Activated CD4-positive, alpha-beta T cell treated with anti-CD3 and anti-CD28 coated beads, Interleukin-2, Interleukin-4, amounts not matched to agents 100 ng/mL and 50 ng/mL, durations not matched to agents 16 hours and 8 hours (primary cell): ENCODE measurements at places on chromosomes 12 and 14.

DNA sequence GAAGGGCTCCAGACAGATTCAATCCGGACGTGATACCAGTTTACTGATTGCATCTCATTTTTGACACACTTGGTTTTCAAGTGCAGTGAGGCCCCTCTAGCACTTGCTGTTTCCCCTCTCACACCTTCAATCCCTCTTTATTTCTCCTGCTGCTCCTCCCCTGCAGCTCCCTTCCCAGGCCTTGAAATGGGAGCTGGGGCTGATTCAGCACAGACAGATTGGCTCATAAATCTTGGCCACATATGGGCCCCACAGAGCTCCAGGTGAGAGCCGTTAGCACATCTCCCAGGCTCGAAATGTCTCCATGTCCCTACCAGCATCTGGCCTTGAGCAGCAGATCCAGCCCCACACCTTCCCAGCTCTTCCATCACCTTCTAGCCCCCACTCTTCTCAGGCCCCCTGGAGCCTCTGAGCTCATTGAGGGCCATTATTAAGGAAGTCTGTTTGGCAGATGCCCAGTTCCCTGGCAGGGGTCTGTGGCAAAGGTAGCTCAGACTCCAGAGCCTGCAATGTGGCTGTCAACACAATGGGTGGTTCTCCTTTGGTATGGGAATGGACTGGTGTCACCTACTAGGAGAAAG, 220.3 kb upstream of the FKBP4 start:
- no peak for DNase-seq

GRCh38 chr14:61563162-61563511, 132.2 kb upstream of the HIF1A start:
- no peak for DNase-seq

GRCh38 chr12:127125607-127126259, 1141.2 kb upstream of the TMEM132C start:
- DNase-seq: peak; percentile 71

GRCh38 chr12:4648501-4649357, at the start of the genes AKAP3 and NDUFA9:
AKAP3 (minus strand) TSS chr12:4649051; CDS start chr12:4638196, 10,855 bp downstream.
NDUFA9 (plus strand) TSS chr12:4649114; CDS start chr12:4649127, 13 bp downstream.
- peak; percentile 84 for DNase-seq

DNA sequence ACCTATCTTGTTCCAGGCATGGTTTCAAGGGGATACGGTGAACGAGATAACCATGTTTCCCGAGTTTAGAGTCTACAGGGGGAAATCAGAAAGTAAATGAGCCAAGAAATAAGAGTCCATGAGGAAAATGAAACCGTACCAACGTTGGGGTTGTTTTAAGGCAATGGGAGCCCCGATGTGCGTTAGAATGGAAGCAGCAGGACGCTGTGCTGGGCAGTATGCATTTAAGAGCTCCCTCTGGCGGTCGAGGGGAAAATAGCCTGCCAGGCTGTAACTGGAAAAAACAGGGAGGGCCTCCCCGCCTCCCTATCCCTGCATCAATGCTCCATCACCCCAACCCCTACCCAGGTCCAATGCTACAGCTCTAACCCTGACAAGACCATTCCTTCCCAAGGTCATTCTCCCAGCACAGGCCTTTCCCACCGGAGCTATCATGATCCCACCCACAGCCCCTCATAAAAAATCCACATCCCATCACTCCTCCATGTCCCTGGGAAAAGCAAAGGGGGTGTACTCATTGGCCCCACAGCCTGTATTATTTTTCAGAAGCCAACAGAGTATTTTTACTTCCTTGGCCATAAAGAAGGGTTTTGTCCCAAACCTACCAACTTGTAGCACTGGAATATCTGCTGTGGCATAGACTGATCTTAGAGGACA, 226.3 kb upstream of the NOS1 start:
- peak; percentile 47 for DNase-seq

DNA sequence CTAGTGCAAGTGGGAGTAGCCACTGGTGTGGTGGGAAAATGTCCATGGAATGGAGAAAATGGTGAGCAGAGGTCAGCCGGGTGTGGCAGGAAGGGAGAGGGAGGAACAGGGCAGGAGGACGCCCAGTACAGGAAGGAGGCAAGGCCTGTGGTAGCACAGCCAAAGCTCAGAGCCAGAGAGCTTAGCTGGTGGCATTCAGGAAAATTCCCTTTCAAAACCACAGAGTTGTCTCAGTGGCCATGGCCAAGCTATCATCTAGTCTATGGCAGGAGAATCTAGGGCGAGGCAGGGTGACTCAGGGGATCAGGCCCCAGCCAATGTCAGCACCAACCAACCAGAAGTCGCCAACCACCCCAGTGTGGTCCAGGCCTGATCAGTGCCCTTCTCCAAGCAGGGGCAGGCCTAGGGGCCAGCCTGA, 67.7 kb upstream of the DDX11 start:
- DNase-seq: no peak

DNA sequence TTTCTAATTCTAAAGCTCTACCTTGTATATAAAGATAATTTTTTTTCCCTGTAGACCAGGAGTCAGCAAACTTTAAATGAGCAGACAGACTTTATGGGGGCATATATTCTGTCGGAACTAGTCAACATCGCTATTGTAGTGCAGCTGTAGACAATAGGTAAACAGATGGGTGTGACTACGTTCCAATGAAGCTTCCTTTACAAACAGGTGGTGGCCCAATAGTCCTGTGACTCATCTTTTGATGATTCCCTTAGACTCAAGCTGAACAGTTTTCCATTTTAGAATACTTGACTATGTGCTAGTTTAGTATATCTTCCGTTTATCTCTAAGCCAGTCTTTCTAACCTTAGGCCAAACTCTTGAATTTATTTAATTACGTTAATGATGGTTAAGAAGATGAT, 16.3 kb downstream of the MUCL1 start:
- DNase-seq: no peak

DNA sequence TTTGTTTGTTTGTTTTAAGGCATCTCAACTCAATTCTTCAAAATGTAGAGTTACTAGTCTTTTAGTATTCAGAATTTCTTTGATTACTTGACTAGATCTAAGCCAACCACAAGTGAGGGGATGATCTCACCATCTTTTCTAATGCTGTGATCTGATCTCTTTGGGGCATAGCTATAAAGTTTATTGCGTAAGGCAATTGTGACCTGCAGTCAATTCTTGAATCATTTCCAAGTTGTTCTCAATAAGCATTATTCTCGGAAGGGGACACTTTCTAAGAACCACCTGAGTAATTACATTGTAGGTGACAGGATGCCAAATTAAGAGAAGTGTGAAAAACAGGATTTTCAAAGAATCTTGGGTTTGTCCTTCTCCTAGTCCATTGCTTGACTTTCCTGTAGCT, 13.1 kb downstream of the DACT1 start:
- no peak for DNase-seq

GRCh38 chr12:27549236-27549800, 25.3 kb downstream of the PPFIBP1 start:
- DNase-seq: no peak

GRCh38 chr14:100673085-100673806, 53.4 kb upstream of the DLK1 start:
- no peak for DNase-seq

DNA sequence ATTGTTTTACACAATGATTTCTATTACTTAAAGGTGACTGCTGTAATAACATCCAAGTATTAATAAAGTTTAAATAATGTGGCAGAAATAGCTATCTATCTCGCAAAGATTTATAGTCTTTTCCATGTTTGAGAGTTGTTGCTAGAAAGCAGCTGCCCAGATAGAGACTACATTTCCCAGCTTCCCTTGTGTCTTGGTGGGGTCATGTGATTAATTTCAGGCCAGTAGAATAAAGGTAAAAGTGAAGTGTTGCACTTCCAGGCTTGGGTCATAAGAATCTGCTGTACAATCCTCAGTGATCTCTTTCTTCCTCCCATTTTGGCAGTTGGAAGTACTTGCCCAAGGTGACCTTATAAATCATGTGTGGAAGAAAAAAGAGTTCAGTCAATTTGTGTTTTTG, 449.7 kb upstream of the USP15 start:
- no peak for DNase-seq

DNA sequence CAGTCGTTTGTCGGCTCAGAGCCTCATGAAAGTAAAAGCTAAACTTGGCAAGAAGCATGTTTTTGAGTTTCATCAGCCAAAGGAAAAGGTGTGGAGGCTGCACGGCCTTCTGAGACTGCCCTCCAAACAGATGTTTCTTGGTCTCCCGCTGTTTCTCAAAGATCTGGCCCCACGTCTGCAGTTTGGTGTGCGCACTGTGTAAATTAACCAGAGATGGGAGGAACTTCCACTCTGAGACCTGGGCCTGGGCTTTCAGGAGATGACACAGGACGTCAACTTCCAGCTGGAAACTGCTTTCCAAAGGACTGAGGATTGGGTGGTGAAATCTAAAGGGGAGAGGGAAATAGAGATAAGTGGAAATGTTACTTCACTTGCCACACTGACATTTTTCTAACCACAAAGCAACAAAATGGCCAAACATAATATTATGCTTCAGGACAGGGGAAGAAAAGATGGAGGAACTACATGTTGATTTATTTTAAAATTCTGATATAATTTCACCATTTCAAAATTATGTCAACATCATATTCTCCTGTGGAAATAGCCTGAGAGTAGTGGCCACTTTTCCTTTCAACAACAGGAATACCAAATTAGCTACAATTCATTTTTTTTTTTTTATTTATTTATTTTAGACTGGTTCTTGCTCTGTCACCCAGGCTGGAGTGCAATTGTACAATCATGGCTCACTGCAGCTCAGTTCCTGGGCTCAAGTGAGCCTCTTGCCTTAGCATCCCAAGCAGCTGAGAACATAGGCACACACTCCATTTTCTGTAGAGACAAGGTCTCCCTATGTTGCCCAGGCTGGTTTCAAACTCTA, 27.6 kb downstream of the KICS2 start:
- DNase-seq: no peak

DNA sequence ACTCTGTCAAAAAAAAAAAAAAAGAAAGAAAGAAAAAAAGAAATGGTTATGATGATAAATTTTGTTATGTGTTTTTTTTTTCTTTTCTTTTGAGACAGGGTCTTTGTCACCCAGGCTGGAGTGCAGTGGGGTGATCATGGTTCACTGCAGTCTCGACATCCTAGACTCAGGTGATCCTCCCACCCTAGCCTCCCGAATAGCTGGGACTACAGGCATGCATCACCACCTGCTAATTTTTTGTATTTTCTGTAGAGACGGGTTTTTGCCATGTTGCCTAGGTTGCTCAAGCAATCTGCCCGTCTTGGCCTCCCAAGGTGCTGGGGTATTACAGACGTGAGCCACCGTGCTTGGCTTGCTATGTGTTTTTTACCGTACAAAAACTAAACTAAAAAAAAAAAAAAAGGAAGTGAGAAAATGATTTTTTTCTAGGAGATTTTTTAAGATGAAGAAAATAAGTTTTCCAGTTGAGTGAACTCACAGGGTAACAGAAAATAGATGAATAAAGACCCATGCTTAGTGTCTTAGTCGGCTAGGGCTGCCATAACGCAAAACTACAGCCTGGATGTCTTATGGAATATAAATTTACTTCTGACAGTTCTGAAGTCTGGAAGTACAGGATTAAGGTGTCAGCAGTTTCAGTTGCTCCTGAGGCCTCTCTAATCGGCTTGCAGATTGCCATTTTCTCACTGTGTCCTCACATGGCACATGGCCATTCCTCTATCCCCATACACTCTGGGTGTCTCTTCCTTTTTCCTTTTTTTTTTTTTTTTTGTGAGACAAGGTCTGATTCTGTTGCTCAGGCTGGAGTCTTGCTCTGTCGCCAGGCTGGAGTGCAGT, 13.2 kb upstream of the APOF start:
- no peak for DNase-seq

GRCh38 chr14:50225067-50225973, 6.1 kb downstream of the SOS2 start:
- no peak for DNase-seq

DNA sequence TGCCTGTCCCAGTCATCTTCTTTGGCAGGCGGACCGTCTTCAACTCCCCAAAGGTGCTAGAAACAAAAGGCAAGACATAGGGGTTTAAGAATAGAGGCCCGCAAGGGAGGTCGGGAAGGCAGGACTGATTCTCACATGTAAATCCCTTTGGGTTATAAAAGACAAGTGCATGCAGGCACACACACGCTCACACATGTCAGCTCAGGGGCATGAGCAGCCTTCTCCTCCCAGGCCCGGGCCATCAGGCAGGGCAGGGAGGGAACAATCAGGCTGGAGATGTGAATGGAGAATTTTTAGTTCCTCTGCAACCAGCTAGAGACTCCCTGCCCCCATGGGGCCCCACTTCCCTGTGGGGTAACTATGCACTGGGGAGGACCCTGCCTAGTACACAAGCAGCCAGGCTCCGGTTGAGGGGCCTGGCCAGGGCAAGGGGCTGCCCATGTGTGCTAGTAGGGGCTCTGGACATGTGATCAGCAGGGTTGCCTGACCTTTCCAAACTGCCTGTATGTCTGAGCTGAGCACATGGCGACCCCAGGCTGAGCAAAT, 107.2 kb downstream of the RBM19 start:
- DNase-seq: no peak

DNA sequence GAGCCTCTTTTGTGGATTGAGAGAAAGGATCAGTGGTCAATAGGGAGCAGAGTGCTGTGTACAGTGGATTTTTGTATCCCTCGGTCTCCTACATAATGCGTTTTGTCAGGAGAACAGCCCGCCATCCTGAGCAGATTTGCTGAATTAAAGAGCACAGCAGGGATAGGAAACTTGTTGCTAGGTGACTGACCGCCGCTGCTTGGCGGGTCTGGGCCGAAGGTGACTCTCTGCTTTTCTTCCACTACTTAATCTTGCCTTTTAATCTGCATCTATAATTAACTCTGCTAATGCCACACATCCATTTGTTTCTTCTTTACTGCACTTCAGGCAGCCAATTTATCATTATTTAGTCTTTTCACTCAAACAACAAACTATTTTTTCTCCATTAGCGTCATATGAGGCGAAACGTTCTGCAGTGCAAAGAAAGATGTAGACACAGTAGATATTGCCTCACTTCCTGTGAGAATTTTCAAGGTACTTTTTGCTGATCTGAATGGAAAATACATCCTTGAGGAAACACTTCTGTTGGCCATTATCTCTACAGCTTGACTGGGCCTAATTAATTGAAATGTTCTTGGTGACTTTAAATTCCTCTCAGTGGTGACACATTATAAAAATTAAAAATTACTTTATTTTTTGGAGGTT, 108.0 kb downstream of the PPM1A start:
- DNase-seq: no peak

DNA sequence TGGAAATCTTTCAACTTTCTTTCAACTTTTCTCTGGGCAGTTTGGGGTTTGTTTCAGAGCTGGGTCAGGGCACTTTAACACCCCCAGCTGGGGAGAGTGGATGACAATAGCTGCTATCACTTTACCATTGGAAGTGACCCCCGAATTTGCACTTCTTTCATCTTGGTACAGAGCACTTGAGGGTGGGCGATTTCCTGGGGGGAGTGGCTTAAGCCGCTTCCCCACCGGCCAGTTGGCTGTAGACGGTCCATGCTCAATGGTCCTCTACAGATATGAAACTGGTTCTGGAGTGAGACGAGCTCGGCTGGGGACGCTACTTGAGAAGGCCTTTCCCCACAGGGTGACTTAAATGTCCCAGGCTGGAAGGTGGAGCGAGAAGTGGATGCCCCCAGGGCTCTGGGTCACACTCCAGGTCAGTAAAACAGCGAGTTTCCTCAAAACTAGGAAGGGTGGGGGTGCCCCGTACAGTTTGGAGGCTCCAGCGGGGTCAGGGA, at the start of gene VRTN:
VRTN (plus strand) TSS at position 231 of the 494 bp plus-strand sequence. CDS start 8,313 bp downstream, outside the sequence.
- no peak for DNase-seq
